ENCODE measurements at places on chromosomes 6 and 20.

GRCh38 chr20:39268981-39269461 lies 306.9 kb downstream of the DHX35 start:
- DNase-seq = peak; percentile 56

- DNase-seq = no peak
These were observed 80.5 kb upstream of the QKI start for GRCh38 chr6:163333701-163334663.

DNA sequence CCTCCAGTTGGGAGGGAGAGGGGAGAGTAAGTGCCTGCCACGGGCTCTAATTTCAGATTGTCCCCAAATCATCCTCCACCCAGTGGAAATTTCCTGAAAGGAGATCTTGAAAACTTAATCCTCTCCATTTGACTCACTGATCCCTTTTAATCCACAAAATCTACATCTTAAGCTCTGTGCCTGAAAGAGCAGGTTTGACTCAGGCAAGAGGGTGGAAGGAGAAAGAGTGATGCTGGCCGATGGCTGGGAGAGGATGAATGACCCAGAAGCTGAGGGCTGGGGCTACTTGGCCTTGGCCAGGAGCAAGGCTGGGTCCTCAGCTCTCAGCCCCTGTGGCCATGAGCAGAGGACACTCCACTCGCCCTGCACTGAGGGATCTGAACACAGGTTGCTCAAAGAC lies 8.1 kb downstream of the BPIFA2 start:
- DNase-seq = no peak

- no peak for DNase-seq
These were observed 182.9 kb downstream of the MCHR2 start for GRCh38 chr6:99810942-99811620.

DNA sequence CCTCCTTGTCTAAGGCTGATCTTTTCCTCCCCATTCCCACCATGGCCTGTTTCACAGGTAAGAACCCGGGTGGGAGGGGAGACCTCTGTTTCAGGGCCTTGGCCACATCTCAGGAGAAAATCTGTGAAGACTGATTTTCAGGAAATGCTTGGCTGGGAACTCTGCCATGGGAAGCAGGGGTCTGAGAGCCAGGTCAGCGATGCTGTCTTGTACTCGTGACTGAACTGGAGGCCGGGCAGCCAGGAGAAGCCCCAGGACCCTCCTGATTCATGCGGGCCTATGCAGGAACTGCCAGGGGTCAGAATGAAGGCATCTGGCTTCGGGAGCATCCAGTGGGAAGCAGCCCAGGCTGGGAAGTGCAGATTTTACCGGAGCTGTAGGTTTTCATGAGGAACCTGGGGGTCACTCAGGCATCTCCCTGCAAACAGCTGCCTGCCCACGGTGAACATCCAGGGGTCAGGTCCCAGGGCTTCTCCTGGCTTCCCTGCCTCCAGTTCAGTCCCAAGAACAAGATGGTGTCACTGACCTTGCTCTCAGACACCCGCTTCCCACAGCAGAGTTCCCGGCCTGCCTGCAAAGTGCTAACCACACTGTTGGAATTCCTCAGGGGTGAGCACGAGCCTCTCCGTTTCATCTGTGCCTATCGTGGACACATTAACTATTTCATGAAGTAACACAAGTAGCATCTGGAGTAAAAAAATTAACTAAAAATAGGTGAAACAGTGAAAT lies 90.2 kb upstream of the SULF2 start:
- no peak for DNase-seq

DNA sequence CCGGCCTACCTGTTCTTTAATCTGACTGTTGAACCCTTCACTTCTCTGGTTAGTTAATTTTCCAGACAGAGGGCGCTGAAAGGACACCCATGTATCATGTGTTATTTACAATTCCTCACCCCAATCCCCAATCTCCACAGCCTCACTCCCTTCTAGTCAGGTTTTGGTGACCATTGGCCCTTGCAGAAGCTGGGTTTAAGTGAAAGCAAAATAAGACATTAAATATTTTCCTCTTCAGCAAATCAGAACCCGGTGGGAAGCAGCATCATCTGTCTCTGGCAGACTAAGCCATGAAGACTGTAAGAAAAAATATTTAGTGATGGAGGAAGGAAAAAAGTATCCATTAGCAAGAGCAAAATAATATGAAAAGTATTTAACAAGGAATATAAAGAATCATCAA lies 9.4 kb upstream of the HLA-DQA1 start:
- peak; percentile 56 for DNase-seq

GRCh38 chr6:31405996-31406395 lies 2.6 kb downstream of the MICA start:
- no peak for DNase-seq

DNA sequence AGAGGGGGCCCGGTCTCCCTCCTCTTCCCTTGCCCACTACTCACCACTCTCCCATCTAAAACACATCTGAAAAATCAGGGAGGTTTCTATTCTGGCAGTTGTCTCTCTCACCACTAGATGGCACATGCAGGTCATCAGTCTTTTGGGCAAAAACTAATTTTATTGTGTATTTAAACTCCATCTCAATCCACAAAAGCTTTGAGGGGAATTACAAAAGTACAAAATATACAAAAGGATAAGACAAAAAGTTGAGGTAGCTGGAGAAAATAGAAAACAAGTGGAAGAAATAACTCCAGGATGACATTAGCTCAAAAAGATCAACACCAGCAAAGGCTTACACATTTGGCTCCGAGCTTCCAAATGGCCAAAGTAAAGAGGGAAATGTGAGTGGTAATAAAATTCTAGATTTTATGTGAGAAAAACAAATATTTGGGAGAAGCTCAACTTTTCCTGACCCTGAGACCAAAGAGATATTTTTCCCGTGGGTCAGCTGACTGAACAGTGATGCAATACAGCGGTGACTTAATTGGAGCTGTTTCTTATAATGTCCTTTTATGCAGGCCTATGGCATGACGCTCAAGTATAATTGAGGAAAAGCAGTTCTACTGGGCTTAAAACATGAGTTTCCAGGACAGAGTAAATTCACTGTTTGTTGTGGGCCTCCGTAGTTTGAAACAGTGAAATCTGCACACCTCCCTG lies 79.8 kb upstream of the CHD6 start:
- DNase-seq = peak; percentile 25

DNA sequence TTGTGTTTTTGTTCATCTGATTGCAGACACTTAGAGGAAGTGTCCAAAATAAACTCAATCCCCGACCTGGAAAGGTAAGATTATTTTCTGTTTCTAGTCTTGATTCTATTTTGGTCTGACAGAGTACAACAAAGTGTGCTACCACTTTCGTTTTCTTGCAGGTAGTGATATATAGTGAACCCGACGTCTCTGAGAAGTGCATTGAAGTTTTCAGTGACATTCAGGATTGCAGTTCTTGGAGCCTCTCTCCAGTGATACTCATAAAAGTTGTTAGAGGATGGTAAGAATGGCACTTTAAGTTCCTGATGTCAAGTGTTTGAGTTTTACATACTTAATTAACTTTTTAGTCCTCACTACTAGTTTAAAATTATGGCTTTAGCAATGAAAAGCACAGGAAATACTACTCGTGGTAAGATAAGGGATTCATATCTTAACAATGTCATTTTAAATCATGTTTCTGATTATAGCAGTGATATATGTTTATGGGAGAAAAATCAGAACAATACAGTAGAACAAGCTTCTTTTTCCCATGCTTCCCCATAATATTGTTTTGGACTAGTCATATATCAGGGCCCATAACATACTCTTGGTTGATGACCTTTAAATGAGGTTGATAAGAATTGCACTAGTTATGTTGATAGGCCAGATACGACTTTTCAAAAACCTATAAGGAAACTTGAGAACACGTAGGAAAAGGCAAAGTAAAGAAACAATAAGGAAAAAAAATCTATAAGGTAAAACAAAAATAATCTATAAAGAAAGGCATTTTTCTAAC lies 104.0 kb downstream of the RTN4IP1 start:
- DNase-seq = no peak

- no peak for DNase-seq
These were observed 22.1 kb downstream of the BACH2 start for GRCh38 chr6:90274451-90275030.

DNA sequence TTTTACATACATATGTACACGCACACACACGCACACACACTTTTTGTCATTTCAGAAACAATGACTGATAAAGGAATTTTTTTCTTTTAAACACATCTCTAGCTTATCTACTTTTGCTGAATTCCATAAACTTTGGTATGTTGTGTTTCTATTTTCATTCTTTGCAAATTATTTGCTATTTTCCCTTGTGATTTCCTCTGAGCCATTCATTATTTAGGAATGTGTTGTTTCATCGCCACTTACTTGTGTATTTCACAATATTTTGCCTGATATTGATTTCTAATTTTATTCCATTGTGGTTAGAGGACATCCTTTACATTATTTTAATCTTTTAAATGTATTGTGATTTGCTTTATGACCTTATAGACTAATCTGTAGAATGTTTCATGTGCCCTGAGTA lies 23.6 kb upstream of the OR2J2 start:
- no peak for DNase-seq

DNA sequence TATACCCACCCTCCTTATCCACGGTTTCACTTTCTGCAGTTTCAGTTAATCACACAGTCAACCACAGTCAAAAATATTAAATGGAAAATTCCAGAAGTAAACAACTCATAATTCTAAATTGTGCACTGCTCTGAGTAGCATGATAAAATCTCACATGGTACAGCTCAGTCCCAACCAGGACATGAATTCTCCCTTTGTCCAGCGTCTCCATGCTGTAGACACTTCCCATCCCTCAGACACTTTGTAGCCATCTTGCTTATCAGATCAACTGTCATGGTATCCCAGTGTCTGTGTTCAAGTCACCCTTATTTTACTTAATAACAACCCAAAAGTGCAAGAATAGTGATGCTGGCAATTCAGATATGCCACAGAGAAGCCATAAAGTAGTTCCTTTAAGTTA lies 94.7 kb downstream of the PDE10A start:
- DNase-seq = no peak

- DNase-seq = no peak
These were observed 63.1 kb downstream of the SLX4IP start for GRCh38 chr20:10498200-10498599.

GRCh38 chr20:19435316-19435715 lies 222.9 kb downstream of the SLC24A3 start:
- no peak for DNase-seq

DNA sequence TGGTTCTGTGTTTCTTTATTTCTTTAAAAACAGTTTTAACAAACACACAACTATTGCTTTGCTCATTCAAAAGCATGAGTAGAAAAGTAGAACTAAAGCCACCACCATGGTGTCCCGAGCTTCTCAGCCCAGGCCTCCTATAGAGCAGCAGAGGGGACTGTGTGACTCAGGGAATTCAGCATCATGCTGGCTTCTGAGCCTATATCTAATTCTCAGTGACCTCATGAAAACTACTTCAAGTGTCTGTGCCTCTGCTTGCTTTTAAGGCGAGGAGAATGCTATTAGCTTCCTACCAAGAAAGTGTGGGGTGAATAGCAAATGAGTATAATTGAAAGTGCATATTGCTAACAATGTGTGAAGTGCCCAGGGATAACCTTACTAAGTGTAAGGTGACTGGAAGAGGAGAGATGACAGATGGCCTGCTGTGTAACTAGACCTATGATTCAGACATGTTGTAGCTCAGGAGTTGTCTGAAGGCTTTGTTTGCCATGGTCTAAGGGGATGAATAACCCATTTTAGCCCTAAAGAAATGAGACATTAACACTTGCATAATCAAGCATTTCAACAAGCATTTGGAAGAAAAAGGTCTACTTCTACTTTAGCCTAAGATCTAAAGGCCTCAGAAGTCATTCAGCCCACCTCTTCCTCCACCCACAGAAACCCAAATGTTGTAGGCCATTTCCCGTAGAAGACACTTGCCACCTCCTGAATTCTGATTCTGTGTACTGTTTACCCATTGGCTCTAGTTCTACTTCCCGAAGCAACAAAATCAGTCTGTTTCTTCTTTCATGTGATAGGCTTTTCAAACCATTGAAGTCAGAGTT lies 121.5 kb upstream of the ARG1 start:
- DNase-seq = no peak

- DNase-seq = no peak
These were observed 128.0 kb downstream of the DLL1 start for GRCh38 chr6:170162775-170163404.

DNA sequence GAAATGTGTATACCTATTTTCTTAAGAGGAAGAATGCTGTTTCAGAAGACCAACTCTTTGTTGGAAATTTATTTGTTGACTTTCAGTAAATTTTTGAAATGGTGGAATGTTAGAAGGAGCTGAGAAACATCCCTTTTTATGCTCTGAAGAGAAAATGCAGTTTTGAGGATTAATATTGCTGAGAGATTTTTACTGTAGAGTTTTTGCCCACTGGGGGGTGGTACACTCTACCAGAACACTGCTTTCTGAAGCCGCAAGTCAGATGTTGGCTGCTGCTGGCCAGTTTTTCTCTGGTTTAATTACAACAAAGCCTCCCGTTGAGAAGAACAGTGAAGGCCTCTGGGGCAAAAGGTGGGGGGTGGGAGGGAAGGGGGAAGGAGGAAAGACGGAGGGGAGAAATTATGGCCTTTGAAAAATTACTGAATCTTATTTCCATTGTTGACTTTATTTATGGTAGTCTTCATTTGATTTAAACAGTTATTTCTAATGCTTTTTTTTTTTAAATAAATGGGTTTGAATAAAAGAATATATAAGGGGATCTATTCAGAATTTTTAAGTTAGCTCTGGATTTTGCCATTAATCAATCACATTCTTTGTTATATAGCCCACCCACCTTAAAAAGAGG lies 3.0 kb downstream of the FLRT3 start:
- peak; percentile 84 for DNase-seq

DNA sequence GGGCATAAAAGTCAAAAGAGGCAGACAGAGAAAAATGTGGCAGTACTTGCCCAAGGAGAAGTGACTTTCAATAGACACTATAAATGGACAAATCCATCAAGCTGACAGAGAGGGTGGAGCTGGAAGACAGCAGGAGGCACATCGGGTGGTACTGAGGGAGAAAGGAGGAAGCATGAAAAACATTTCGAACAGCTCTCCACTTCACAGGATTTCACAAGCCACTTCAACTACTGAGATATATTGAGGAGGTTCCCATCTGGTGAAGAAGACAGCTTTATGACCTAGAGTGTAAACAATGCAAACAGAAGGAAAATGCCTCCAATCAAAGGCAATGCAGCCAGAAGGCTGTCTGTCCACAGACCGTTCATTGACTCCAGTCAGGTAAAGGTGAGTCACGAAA lies 259.4 kb upstream of the ECI2 start:
- DNase-seq = no peak

DNA sequence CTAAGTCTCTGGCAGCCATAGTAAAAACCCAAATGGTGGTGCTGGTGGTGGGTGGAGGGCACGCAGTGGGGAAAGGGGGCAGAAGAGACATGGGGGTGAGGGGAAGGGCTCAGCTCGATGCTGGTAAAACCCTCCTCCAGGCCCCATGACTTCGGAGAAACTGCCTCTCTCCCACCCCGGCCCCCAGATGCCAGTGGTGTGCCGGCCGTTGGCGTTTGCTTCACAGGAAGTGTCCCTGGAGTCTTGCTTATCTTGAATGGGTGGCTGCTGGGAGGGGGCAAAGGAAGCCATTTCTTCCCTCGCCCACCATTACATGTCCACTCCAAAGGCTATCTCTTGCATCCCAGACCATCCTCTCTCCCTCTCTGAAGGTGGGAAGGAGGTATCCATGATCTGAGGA lies 25.4 kb downstream of the VEGFA start:
- no peak for DNase-seq
